ENCODE measurements at places on chromosomes 16 and 17. TPM values are rescaled to one million over a fixed set of nuclear protein-coding genes. Genes with fewer than 3 reads are reported as not detected.

DNA sequence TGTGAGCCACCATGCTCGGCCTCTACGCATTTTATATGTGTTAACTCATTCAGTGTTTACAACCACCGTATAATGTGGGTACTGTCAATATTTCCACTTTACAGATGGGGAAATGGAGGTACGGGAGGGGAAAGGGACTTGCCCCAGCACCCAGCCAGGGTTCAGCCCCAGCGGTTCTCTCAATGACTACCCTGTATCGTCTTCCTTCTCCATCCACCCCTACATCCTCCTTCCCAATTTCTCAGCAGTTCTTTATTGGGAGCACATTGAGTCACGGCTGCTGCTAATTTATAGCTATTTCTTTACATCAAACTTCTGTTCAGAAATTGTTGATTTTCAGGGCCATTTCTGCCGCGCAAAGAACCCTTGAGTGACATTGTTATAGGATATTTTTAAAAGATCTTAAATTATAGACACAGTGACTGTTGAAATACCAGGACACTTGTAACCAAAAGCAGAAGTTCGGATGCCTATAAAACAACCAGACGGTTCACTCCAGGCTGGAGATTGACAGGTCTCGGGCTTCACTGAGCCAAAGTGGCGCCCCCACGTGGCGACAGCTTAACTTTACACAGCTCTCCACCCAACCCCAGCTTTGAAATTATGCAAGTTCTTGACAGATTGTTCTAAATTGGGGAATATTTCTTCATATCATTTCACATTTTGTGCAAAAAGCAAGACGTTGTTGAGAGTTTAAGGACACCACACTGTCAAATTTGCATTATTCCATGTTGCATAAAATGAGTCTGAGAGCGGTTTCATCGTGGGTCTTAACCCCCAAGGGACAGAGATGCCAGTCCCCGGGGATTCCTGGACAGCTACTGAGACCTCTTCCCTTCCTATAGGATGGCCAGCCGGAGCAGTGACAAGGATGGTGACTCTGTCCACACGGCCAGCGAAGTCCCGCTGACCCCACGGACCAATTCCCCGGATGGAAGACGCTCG is 11.8 kb downstream of the SYT17 start:
- peak; percentile 46 for DNase-seq

KRT40 gene
- not detected for total RNA-seq

GRCh38 chr16:58417600-58417999 is 25.3 kb downstream of the GINS3 start:
- DNase-seq = no peak

SHCBP1 gene
- total RNA-seq = 67.0 TPM

PSMC5 gene
- total RNA-seq = 71.6 TPM

TEKT3 gene
- 0.06 TPM for total RNA-seq

APOBR gene
- total RNA-seq = not detected

DNA sequence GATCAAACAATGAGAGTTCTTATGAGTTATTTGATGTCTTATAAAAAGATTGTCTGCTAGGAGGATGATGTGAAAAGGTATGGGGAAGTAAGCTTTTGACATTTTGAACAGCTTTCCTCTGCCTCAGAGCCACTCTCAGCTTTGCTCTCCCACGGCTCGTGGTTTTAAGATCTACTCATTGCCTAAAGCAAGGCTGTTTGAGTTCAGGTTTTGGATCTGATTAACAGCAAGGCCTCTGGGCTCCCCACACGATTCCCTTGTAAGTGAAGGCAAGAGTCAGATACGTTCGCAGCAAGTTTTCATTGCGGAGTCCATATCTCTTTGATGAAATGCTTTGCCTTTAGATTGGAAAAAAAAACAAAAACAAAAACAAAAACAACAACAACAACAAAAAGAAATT is 515.0 kb upstream of the SALL1 start:
- no peak for DNase-seq

GGNBP2 gene
- total RNA-seq = 60.1 TPM

ST6GALNAC1 gene
- not detected for total RNA-seq

DNA sequence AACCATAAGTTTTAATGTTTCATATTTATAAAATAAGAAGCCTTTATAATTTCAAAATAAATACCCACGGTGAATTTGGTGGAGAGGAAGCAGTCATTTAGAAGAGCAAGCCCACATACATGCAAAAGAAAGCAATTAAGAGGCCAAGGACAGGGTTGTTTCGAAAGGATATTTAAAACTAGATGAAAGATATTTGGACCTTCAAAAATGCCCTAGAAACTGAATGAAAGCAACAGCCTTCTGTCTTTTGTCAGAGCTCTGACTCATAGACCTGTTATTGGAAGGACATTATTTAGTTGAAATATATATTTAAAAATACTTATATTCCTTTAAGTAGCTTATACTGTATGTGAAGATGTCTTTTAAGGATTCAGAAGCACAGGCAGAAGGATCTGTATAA is 8.6 kb upstream of the METTL9 start:
- peak; percentile 31 for DNase-seq

DNA sequence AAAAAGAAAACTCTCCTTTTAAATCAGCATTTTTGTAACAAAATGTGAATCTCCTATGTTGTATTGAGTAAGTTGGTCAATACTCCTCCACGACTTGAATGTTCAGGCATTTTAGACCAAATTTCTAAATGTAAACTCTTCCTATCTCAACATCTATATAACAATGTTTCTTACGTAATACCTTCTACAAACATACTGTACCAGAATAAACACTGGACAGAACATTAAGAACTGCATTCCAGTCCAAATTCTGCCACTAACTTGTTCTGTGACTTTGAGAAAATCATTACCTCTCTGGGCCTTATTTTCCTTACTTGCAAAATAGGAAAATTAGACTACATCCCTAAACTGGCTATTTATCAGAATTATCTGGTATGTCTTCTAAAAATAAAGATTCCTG is 40.1 kb downstream of the AKAP10 start:
- no peak for DNase-seq

TBC1D28 gene
- total RNA-seq = not detected

DNA sequence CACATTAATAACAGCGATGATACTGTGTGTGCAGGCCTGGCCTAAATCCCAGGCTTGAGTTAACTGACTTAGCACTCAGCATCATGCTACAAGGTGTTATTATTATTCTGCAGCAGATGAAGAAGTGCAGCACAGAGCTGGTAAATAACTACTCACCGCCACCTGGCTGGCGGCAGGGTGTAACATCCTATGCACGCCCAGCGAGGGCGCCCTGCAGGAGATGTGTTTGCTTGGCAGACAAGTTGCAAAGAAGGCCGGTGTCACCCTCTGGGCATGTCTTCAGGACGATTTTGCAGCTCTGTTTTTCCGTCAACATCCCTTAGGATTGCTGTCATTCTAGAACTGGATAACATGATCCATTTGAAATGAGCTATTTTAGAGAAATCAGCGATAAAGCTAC is 30.1 kb downstream of the DNAH9 start:
- no peak for DNase-seq

DNA sequence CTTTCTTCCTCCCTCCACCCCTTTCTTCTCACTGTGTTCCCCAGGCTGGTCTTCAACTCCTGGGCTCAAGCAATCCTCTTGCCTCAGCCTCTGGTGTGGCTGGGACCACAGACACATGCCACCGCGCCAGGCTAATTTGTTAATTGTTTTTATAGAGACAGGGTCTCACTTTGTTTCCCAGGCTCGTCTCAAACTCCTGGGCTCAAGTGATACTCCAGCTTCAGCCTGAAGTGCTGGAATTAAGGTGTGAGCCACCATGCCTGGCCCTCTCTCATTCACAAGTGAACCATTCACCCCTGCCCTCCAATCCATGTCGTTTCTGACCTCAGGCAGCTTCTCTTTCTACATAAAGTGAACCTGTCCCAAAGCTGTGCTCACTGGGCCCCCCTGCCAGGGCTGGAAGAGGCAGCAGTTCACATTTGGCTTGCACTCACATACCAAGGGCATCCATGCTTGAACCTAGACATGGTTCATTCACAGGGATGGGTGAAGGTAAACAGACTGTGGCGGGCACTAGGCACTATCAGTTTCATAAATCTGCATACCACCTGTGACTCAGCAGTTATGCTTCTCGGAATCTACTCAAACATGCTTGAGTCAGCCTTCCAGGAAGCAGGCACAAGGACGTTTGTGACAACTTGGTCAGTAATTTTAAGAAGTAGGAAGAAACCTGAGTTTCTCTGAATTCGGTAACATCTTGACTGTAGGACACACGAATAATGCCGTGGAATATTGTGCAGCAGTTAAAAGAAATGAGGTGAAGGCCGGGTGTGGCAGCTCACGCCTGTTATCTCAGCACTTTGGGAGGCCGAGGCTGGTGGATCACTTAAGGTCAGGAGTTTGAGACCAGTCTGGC is 6.0 kb upstream of the RNF213 start:
- peak; percentile 92 for DNase-seq

DNA sequence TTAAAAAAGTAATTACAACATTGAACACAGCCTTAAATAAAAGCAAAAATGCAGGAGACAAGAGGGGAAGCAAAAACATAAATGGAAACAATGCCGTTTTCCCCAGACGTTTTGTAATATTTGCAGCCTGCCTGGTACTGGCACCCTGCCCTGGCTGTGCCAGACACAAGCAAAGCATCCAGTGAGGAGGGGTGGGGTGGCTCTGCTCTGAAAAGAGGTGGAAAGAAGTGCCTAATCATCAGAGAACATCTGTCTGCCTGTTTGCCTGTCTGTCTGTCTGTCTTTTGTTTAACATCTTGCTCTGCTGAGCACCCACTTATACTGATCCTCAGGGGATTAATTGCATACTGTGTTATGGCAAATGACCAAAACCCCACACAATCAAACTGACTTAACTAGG is 62.7 kb downstream of the C16orf82 start:
- DNase-seq = no peak

DNA sequence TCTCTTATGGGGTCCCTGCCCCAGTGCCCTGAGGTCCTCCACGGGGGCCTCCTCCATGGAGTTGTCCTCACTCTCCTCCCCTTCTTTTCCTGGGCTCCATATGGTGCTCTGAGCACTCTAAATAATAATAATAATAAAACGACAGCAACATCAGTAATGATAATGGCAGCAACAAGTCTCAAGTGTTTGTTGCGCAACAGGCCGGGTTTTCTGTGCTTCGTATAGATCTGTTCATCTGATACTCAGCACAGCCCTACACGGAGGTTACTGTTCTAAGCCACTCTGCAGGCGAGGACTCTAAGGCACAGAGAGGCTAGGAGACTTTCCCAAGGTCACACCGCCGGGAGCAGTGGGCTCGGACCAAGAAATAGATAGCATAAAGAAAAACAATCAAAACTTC is 13.7 kb downstream of the CIBAR2 start:
- no peak for DNase-seq

ACSM2A gene
- not detected for total RNA-seq

KRT13 gene
- total RNA-seq = not detected

PER1 gene
- total RNA-seq = 12.6 TPM

DNA sequence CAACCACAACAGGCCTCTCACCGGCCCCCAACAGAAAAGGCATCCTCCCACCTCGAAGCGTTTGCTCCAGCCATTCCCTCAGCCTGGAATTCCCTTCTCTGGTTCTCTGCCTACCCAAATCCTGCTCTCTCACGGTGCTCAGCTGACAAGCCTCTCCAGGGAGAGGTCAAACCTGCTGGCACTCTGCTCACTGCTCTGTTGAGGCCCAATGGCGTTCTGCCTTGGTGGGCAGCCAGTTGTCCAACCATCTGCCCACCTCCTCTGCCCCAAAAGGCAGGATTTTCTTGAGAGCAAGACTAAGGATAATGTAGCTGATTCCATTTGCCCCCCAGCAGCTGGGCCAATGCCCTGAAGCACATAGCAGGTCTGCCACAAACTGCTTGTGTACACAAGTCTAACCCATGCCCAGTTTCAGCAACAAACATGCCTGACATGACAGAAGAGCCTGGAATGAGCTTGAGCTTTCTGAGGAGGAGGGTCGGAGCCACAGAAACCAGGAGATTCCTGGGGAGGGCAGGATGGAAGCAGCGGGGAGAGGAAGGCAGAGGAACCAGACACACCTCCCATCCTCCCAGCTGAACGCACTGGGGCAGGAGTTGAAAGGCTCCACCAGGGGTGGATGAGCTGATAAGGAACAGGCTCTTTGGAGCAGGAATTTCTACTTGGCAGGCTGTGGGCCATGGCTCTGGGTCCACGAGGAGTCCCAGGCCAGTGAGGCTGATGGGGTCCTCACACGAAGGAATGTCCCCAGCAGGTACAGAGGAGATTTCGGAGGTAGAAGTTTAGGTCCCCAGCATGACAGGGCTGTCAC is 23.9 kb downstream of the ARHGAP27 start:
- no peak for DNase-seq
